ENCODE measurements at places on chromosomes 7 and 10.

DNA sequence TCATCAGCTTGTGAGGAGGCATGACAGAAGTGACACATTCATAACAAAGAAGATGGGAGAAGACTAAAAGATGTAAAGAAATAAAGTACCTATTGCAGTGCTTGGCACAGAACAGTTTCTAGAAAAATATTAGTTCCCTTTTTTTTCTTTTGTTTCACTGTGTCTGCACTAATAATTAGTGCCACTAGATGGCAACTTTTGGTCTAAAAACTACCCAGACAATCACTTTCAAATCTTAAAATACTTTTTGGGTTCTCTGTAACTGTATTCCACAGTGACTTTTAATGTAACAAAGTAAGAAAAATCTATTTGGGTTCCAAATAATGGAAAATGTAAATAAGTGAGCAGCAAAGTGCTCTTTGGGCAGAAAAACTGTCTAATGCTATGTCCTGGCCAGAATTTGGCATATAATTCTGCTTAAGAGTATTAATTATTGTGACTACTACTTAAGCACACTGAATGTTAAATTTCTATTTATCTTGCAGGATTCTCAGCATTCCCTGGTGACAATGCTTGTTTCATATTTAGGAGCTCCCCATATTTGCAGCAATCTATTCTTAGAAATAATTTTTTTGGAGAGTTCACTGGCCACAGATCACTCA, 134.8 kb upstream of the KIF5B start:
- DNase-seq: no peak

GRCh38 chr7:3879355-3880075, 578.5 kb downstream of the SDK1 start:
- no peak for DNase-seq

GRCh38 chr10:61784354-61785133, 117.0 kb upstream of the ARID5B start:
- DNase-seq: no peak

- no peak for DNase-seq
These were observed 152.8 kb downstream of the SGMS1 start for GRCh38 chr10:50470798-50471582.

DNA sequence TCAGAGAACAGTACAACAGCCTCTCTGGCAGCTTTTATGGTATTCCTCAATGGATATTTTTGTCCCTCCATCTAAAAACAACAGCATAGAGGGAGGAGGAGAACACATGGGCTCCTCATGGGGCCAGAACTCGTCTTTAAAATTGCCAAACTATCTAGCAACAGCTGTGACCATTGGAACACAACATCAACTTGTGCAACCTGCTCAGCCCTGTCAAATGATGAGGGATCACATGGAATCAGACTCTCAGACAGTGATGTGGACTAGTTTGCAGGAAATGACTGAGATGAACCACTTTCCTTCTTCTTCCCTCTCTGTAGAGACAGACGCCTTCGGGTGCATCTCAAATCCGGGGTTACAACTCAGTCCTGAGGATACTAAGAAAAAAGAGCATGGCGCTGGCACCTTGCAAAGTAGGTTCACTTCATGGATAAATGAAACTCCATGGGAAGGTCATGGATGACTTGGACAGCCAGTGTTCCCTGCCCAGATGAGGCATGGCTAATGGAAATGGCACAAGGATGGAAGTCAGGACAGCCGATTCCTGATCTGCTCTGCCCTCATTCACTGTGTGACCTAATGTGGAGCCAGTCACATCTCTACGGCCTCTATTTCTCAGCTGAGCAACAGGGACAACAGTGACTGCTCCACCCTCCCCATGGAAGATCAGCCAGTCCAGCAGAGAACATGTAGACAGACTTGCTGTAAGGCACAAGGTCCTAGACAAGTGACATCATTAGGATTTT, 24.6 kb upstream of the DGKI start:
- DNase-seq: no peak

DNA sequence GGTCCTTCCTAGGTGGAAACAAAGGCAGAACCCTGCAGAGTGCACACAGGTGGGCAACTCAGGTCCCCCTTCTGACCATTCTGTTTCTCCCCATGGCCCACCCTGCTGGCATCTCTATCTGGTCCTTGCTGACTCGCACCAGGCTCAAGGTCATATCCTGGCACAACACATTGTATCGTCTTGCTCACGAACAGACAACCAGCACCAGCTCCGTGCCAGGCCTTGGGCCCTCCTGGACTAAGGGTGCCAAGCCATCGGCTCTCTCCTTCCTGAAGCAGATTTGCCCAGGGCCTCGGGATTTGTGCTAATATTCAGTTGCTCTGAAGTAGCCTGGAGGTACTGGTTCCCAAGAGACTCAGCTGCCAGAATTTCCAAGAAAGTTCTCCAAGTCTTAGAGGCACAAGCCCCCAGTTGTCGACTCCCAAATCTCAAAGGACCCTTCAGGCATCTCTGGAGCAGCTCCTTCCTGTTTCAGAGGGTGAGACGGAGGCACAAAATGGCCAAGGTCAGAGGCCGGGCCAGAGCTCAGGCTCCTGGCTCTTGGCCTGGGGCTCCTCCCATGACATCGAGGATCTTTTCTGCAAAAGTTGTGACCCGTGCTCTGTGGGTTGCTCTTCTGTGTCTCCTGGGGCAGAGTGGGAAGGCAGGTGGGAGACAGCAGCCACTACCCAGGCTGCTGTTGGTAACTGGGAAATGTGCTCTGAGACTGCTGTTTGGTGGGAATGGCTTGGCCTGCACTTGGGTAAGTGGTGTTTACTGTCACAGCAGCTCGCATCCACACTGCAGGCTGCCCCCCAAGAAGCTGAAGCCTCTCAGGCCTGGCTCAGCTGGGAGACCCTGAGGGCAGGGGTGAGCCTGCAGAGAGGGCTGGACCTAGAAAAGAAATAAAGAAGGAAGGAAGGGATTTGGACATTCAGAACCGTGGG, 121.3 kb downstream of the RGS10 start:
- no peak for DNase-seq

GRCh38 chr7:132614428-132615318, 38.4 kb upstream of the PLXNA4 start:
- DNase-seq: no peak

GRCh38 chr7:116173051-116174028, 37.0 kb upstream of the TES start:
- DNase-seq: no peak

GRCh38 chr10:11282156-11282555, 264.5 kb downstream of the CELF2 start:
- no peak for DNase-seq

DNA sequence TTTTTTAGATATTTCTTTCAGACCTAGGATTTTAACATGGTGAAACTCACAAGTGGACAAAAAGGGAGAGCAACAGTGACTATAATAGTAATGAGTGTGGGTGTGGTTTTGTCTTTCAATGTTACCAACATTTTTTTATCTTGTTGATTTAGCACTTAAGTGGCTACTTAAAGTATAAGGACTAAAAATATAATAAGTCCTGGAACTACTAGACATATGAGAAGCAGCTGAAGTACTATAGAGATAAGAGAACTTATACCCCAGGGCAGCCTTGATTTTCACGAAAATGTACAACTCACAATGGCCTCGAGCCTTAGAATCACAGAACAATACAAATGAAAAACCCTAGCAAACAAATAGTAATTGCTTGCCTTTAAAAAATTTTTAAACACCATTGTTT, 1151.8 kb downstream of the TYW1 start:
- no peak for DNase-seq

All from activated CD8-positive, alpha-beta memory T cell treated with anti-CD3 and anti-CD28 coated beads for 48 hours (primary cell).